IMR-90 (cell line): ENCODE measurements at places on chromosomes 1 and 21.

DNA sequence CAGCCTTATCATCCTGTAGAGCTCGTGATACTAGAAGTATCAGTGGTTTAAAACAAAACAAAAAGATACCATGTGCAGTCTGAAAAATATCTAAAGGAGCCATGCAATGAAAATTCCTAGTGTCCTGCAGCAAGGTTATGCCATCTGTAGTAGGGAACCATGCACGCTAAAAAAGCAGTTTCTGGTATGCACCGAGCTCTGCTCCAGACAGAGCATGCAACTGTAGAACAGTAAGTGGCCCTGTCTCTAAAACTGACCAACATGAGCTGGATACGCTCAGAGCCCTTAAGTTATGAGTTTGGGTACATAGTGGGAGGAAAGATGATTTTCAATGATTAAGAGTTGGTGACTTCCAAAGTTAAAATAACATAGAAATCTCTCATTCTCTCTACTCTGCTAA lies 159.3 kb upstream of the ADAMTS5 start:
- no peak for DNase-seq

DNA sequence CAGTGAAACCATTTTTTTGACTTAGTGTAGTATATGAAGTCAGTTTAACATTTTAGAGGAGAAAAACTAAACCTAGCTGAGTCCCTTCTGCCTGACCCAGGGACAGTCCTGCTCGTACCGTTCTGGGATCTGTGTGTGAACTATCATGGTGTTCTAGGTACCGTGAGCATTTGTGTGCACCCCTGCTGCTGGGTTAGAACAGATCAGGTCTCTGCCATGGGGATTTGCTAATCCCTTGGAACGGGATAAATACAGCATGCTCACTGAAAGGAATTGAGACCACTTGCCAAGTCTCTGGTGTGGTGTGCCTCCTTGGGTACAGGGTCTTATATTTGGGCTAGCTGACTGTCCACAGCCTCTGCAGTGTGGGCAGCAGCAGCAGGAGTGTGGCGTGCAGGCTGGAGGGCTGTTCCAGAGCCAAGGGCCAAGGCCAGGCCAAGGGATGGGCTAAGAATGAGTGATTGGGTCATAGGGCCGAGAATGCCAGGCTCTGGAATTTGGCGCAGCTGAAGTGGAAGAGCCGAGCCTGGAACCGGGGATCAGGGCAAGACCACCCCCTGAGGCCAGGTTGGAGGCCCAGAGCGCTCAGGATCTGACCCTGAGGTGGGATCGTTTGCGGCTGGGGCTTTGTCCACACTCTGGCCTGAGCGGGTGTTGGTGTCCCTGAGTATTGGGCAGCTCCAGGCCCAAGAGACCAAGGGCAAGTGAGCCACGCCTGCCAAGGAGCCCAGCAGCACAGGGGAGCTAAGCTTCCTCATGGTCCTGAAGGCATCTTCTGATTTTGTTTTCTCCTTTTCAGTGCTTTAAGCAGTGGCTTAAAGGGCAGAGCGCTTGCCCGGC lies 66.3 kb downstream of the VPS26C start:
- no peak for DNase-seq

DNA sequence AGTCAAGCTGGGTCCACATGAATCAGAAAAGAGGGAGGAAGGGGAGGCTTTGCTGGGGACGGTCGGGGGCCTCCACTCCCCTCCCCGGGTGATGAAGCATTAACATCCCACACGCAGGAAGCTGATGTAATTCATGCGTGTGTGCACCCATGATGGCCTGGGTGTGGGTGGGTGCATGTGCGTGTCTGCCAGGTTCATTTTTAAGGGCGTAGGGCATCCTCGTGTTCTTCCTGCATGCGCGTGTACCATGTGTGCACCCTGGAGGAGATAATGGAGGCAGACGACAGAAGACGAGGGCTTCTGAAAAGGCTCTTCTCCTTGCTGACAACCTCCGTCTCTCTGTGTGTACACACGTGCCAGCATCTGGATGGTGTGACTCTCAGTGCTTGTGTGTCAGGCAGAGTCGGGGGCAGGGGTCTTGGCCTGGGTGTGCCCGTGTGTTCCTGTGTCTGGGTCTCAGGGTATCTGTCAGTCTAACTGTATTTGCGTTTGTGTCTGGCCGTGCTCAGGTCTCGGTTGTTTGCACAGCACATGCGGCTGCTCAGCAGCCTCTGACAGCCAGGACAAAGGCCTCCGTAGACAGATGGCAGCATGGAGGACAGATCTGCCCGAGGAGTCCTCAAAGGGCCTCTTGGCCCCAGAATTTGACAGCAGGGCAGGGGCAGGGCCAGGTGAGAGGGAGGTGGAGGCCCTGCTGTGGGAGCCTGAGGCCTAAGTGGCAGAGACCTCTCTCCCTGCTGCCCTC lies 2.4 kb downstream of the RAP1GAP start:
- no peak for DNase-seq

- DNase-seq: no peak
Measured at GRCh38 chr1:221032637-221033280, 153.5 kb downstream of the HLX start.

- no peak for DNase-seq
Measured at GRCh38 chr1:201353186-201353940, 24.1 kb downstream of the TNNT2 start.

GRCh38 chr1:117181630-117182041 lies 29.1 kb downstream of the VTCN1 start:
- DNase-seq: no peak

GRCh38 chr1:92411511-92411910 lies 75.2 kb downstream of the GFI1 start:
- peak; percentile 78 for DNase-seq

DNA sequence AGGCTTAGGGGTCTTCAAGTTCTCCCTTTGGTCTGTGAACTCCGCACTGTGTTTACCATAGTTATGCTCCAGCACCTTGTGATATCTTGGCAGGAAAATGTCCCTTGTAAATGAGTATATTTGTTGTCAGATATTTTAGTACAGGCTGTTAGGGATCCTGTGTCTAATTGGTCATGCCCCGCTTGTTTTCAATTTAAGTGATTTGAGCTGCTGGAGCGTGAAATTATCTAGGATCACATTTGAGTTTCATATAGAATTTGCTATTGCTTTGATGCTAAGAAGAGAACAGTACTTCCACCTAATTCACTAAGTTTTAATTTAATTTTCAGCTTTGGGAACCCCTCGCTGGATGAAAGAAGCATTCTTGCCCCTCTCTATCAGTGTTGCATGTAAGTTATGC lies 15.4 kb upstream of the TOR3A start:
- DNase-seq: no peak

GRCh38 chr1:234309598-234310459 lies 63.4 kb upstream of the COA6 start:
- peak; percentile 46 for DNase-seq

DNA sequence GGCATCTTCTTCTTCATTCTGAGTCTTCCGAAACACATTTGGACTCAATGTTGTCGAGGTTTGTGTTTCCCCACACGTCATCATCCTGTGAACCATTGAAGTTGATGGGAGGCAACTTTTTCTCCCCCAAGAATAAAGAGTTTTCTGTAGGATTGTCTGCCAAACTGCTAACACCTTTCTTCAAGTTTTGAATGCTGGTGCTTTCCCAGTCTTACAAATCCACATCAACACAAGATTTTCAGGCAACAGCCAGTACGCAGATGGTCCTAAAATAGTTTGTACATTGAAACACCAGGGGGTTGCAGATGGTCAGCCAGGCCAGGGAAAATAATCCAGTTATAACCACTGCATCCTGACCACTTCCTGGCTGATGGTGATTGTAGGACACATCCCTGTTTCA lies 187.9 kb downstream of the DISC1 start:
- no peak for DNase-seq

DNA sequence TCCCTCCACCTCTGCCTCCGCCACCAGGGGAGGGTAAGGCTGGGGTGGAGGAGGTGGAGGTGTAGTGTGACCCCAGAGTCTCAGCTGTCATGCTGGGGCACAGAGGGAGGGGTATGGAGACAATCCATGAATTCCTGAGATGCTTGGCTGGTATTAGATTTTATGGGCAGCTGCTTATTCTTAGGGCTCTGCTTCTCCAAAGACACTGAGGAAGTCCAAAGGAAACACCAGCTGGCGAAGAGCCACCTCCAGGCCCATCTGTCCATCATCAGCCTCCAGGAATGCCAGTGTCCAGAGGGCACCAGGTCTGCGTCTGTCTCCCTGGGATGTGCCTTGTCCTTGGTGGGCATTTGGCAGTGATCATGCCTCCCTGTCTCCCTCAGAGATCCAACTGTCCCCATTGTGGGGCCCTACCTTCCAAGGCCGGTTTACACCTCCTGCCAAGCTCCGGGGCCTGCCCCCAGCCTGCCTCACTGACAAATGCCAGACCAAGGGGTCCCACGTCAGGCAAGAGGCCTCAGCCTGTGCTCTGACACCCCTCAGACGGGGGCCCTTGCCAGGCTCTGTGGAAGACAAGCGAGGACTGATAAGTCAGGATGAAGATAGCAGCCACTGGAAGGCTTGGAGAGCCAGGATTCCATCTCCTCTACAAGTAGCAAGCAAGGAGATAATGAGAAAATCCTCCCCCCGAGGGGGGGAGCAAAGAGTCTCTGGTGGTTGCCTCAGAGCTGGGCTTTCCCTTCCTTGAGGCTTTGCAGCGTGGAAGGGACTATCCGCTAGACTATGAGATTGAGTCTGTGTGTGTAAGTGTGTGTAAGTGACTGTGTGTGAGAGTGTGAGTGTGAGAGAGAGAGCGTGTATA lies 1.6 kb downstream of the TNNI1 start:
- no peak for DNase-seq

DNA sequence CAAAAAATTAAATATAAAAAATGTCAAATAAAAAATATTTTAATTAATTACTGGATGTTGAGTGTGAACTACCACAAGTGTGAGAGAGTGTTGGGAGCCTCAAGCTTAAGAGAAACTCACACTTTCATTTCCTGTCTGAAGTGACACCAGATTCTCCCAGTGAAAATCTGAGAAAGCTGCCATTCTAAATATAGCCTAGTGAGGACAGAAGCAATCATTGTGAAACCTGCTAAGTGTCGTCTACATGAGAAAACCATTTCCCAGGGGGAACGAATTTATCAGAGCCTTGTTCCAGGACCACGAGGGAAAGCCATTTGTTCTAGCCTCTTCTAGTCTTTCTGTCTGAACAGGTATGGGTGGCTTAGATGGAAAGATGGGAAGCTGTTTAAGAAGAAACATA lies 329.3 kb upstream of the PRMT6 start:
- DNase-seq: no peak

DNA sequence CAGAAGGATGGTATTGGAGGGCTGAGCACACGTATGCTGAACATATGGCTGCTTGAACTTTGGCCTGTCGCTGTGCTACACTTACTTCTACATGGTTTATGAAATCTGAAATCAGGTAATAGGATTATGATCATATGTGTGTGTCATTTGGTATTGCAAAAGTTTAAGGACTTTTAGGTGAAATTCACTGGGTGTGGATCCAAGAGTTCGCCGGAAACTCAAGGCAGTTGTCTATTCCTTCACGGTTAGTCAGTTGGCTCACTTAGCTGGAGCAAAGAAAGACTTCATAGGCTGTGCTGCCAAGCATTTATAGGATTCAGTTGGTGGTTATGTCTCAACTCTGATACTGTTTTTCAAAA lies 927 bp downstream of the UAP1 start:
- DNase-seq: peak; percentile 65

DNA sequence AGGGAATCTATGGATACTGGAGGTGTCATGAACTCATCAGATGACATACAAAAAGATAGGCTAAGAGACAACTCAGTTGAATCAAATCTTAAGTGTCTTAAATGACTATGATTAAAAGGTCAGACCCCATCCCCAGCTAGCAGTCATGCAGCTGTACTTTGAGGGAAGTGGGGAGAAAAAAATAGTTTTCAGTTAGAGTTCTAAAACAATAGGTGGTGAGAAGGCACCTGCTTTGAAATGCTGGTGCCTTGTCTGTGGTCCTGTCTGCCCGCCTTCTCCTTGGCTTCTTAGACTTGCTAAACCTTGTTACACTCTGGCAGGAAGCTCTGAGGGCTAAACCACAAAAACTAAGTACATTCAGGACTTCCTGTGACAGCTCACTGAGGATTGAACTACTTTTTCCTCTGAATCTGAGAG lies 15.3 kb downstream of the CD2 start:
- no peak for DNase-seq

DNA sequence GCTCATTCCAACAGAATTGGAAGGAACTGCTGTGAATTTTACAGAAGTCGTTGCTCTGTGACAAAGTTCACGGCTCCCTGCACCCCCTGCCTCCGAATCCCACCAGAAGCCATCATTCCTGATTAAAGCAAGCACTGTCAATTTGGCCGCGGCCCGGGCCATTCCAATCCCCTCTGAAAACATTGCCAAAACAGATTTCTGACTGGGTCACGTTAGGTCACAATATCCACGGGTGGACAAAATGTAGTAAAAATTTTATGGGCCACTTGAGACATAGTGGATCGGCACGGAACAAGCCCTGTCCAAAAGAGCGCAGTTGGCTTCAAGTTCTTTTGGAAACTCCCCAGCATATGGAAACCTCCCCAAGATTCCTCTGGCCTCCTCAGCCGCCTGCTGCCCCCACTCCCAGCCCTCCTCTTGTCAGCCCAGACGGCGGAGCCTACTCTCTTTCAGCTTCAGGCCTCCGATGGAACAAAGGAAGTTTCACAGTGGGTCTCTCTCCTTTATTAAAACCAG lies 67.2 kb upstream of the IFNAR2 start:
- DNase-seq: no peak

DNA sequence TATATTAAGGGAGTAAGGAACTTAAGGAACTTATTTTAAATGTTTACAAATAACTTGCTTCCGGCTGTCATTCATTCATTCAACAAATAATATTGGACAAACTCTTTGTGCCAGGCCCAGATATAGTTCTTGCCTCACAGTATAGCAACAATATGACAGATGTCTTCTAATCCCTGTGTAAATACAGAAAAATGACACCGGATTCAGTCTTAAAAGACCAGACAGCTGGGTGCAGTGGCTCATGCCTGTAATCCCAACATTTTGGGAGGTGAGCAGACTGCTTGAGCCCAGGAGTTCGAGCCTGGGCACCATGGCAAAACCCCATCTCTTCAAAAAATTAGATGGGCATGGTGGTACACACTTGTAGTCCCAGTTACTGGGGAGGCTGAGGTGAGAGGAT lies 23.7 kb downstream of the EIF2B3 start:
- DNase-seq: no peak

DNA sequence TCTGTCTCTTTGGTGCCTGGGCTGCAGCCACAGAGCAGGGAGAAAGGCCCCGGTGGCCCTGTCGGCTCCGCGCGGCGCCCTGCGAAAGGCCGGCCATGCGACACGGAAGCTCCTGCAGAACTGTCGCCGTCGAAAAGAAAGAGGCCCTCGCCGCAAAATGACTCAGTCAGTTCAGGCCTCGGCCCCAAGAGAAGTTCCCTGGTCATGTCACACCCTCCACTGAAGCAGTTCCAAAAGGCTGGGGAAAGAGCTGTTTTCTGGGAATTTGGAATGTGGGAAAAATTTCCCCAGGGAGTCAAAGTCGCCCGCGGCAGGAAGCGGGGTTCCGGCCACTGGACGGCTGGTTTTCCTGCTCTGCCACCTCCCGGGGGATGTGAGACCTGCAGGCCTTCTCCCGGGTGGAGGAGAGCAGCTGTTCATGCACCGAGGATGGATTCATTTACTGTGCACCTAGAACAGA lies 115.8 kb upstream of the ZNF678 start:
- no peak for DNase-seq
